ENCODE measurements at places on chromosomes 2 and 18.

GRCh38 chr2:239383036-239383758, 17.6 kb downstream of the HDAC4 start:
- DNase-seq: no peak

GRCh38 chr2:141848191-141848590, 282.6 kb downstream of the LRP1B start:
- no peak for DNase-seq

GRCh38 chr2:72779495-72779894, 46.3 kb downstream of the EXOC6B start:
- no peak for DNase-seq

GRCh38 chr2:19753818-19754217, 148.0 kb downstream of the TTC32 start:
- DNase-seq: no peak

GRCh38 chr18:58758606-58759005, 87.3 kb downstream of the MALT1 start:
- DNase-seq: no peak

DNA sequence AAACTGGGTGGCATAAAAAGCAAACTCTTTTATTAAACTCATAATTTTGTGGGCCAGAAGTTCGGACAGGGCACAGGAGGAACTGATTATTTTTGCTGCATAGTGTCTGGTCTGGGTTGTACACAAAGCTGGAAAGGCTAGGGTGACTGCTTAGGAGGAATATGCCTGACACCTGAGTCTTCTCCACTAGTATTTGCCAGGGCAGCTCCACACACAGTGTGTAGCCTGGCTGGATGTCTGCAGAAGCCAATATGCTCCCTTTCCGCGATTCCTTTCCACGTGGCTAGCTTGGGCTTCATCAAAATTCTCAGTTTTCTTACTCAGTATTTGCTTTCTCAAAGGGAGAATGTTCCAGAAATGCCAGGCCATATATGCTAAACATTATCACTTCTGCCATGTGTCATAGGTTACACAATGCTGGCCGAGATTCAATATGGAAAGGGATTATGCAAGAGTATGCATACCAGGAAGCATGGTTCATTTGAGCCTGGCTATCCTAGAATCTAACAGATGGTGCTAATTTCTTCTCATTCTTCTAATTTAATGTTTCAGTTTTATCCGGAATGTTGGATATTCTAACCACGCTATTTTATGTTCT, 142.7 kb upstream of the DOK6 start:
- DNase-seq: no peak

DNA sequence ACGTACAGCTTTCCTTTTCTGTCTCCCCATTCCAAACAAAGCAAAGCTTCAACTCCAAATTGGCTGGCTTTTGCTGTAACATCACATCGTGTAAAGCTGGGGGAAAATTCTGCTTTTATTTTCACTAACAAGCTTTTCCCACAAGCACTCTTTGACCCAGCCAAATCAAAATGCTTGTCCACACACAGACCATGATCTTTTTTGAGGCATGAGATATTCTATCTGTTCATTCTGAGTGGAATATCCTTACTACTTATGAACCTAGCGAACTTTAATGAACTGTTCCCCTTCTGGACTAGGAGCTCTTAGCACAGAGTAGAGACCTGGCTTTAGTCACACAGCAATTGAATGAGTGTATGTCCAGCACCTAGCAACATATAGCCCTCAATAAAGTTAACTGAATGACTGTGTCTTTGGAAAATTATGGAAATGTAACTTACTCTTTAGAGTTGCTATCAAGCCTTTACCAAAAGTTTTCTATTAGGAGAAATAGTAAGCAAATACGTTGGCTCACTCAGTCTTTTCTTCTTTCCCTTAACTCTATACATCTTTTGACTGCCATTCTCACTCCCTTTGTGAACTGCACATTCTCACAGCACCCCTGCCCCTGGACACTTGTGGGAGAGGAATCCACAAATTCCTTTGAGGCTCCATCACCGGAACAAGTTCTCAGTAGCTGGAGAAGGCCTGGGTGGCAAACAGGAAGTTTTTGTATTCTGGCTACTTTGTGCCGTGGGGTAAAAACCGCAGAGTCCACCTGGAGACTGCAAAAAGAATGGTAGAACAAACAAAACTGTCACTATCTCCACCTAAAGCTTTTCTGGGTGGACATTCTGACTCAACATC, 1.3 kb upstream of the UBE2E3 start:
- no peak for DNase-seq

DNA sequence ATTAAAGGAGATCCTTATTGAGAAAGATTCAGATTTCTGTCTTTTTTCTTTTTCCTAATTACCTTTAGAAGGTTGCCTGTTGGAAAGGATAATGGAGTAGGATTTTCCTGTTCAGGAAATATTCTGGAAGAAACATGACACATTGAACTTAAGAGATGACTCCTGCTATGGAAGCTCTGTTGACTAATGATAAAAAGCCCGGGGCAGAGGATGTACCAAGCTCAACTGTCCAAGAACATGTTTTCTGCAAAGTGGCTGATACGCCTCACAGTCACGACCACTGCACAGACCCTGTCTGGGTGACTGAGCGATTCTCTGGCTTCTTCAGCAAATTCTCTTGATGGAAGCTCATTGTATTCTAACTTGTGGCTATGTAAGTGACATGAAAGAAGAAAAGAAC, 86.2 kb upstream of the THOC1 start:
- DNase-seq: no peak

DNA sequence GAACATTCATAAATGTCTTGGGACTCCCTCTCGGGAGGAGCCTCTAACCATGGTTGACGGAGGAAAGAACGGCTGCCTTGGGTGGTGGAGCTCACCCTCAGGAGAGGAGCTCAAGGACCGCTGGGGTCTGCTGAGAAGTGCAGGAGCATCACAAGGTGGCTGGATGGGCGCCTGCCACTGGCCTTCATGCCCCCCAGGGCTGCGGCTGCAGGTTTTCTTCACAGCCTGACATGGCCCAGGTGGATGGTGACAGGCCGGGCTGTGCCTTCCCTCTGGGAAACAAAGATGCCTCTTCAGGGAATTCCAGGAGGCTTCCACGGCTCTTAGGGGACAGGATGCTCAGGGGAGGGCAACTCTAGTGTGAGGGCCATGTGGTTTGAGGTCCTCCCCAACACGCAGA, 119.5 kb upstream of the PXDN start:
- DNase-seq: no peak

- no peak for DNase-seq
Observed at GRCh38 chr18:32772581-32773381, at the start of gene KLHL14. KLHL14 (minus strand) TSS chr18:32773023; CDS start chr18:32770591, 2,432 bp downstream.

GRCh38 chr18:62327977-62328376, 2.9 kb downstream of the TNFRSF11A start:
- DNase-seq: no peak

GRCh38 chr2:705971-706511, 28.8 kb upstream of the TMEM18 start:
- no peak for DNase-seq

GRCh38 chr2:187158452-187158851, 289.6 kb downstream of the CALCRL start:
- no peak for DNase-seq

Measured in stimulated activated naive CD8-positive, alpha-beta T cell treated with anti-CD3 and anti-CD28 coated beads, Interleukin-15, amount 100 ng/mL, for 72 hours (primary cell).